ENCODE measurements at places on chromosomes 6 and 20.

GRCh38 chr20:9994676-9995075, 40.1 kb upstream of the ANKEF1 start:
- no peak for DNase-seq

DNA sequence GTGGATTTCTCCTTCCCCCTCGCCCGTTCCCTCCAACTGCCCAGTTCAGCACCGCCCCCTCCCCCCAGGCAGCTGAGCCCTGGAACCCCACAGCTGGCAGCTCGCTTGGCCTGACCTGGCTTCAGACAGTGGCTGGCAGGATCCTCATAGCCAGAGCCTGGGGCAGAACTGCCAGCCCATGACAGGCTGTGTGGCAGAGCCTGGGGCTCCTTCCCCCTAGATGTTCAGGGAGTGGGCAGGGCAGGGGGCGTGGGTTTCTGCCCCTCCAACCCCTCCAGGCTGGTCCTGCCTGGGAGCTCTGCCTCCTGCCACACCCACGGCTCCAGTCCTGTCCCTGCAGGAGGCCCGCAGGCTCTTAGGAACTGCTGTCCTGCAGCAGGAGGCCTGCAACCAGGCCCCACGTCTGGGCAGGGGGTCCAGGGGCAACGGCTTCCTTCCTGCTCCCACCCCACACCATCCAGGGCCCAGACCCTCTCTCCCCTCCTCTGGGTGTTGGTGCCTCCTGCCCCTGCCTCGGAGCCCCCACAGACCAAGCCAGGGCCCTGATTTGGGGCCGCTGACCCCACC, 9.6 kb upstream of the KCNQ2 start:
- DNase-seq, result no peak

GRCh38 chr20:59575653-59576052, 28.7 kb upstream of the PHACTR3 start:
- no peak for DNase-seq

DNA sequence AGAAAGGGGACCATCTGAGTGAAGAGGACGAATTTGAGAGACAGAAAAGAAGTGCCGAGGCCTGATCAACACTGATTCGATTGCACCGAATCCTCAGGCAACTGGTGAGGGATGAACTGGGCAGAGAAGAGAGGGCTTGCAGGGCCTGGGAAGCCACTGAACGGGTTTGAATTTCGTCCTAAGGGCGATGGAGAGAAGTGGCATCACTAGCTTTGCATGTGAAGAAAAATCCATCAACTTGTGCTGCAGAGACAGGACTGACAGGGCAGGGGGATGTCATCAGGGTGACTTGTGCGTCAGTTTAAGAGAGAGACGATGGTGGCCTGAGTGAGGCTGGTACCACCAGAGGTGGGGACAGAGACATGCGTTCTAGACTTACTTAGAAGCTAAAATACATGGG, 73.7 kb upstream of the SLC22A23 start:
- DNase-seq, result no peak

- no peak for DNase-seq
These were observed 40.4 kb upstream of the NAA20 start for GRCh38 chr20:19976595-19977372.

- DNase-seq, result no peak
These were observed 8.2 kb upstream of the KCNB1 start for GRCh38 chr20:49490689-49491088.

DNA sequence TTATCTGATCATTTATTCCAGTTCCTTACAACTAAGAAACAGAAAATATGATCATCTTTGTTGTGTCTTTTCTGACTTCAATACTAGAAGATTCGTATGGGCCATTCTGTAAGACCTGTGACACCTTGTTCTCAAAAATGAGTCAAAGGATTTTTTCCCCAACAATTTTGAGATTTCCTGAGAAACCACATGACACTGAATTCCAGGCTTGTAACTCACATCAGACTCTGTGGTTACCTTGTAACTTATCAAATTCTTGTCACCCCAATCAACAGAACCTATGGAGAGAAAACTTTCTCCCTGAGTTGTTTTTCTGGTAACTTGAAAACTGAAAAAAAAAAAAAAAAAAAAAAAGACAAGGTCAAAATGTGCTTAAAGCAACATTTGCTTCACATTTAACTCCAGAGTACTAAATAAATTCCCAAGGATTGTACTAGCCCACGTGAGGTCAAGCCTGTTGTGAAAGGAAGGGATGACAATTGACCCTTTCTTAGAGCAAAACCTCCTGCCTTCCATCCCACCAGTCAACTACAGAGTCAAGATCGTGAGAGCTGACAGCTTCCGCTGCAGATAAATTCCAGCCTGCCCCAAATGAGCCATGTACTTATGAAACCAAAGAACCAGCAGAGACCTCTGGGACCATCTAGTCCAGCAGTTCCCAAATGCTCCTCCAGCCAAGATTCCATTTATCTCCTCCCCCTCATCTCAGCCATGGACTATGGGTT, 140.3 kb downstream of the TBX18 start:
- no peak for DNase-seq

DNA sequence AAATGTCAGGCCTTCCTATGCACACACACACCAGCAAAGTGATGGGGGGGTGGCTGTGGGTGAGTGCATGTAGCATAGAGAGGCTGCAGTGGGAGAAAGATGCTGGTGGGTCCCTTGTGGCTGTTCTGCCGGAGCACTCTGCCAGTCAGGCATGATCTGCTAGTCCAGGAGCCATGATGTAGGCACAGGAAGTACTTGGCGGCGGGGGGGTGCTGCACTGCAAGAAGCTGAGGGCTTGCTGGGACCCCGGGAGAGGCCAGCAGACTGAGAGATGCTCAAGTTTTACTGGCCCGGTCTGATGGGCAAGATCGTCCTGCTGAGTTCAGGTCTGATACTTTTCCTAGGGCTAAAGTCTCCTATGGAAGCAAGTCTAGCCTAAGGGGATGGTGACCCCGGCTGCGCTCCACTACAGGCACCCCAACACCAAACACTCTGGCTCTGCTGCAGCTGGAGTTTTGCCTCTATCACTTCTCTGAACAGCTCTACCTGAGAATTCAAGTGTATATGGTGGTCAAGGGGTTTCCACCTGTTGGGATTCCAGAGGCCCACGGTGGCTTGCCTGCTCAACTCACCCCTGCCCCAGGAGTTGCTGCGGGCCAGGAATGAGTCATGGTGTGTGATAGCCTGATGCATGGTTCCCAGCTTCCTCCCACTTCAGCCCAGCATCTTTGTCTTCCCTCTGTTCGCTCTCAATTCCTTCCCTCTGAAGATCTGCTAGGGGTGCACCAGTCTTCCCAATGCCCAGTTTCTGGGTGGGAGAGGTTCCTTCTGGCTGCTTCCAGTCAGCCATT, 971.8 kb upstream of the ADGRB3 start:
- DNase-seq, result no peak

DNA sequence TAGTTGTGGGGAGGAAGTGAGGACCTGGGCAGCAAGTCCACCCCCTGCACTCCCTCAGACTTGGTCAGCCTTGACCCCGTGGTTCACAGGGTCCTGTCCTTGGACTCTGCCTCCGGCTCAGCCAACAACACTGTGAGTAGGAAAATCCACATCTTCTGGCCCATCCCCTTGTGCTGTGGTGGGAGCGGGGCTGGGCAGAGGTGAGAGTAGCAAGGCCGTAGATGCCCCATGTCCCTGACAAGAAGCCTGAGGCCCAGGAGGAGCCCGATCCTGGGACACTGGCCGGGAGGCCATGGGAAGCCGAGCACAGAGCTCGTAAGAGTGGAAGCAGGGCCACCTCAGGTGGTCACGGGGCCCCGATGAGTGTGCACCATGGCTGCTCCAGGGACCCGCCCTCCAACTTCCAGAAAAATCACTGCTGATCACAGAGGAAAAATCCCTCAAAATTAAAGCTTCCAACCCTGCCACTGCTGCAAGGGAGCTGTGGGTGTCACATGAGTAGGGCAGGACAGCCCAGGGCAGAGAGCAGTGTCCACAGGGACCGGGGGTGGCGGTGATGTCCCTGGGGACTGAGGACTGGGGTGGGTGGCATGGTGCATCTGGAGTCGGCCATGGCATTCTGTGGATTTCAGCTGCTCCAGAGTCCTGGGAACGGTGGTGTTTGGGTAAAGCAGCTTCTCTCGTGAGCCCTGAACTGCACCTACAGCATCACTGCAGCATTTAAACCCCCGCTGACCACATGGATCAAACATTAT, 189.4 kb downstream of the DLL1 start:
- no peak for DNase-seq

DNA sequence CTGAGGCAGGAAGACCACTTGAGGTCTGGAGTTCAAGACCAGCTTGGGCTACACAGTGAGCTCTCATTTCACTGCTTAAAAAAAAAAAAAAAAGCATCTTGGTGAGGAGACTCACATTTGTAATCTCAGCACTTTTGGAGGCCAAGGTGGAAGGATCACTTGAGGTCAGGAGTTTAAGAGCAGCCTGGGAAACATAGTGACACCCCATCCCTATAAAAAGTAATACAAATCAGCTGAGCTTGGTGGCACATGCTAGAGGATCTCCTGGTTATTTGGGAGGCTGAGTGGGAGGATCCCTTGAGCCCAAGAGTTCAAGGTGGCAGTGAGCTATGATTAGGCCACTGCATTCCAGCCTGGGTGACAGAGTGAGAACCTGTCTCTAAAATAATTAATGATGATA, 29.4 kb upstream of the SYNCRIP start:
- no peak for DNase-seq

DNA sequence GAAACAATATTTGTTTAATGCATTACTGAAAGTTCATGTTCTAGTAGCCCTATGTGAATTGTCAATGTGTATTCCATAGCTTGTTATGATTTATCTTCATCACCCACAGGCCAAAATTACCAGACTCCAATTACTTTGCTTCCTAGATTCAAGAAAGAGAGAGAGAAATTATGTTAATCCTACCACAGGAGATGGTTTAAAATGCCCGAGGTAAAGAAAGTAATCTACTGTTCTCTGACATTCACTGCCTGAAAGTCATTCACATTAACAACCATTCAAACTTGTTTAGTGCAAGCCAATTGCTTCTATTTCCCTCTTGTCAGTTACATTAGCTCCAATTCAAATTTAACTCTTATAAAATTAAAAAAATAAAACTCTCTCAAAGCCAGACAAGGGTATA, 260.4 kb upstream of the THEMIS start:
- DNase-seq, result no peak

DNA sequence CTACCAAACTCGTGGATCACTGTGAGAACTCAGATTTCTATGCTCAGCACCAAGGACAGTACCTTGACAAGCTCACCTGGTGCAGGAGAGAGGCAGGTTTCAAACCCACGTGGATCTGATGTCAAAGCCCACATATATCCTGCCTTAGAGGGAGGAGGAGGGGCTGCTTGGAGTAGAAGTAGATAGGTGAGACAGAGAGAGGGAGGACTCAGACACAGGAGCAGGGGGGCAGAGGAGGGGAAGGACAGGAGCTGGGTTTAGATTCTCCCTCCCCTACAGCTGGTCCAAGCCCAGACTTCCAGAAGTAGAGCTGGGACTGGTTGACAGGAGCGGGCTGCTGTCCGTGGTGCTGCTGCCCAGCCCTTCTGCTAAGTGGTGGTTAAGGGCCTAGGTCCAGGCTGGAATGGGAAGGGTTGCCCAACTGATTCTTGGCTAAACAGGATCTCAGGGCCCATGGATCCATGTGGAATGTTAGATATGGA, 77.5 kb downstream of the CDH22 start:
- no peak for DNase-seq

- DNase-seq, result no peak
These were observed 85.2 kb downstream of the CDH26 start for GRCh38 chr20:60043435-60043834.

- no peak for DNase-seq
These were observed 8.7 kb upstream of the RWDD1 start for GRCh38 chr6:116562614-116563013.

GRCh38 chr6:138188278-138188941, 26.7 kb downstream of the ARFGEF3 start:
- DNase-seq, result no peak

GRCh38 chr6:125231133-125231532, 70.6 kb downstream of the HDDC2 start:
- DNase-seq, result no peak

DNA sequence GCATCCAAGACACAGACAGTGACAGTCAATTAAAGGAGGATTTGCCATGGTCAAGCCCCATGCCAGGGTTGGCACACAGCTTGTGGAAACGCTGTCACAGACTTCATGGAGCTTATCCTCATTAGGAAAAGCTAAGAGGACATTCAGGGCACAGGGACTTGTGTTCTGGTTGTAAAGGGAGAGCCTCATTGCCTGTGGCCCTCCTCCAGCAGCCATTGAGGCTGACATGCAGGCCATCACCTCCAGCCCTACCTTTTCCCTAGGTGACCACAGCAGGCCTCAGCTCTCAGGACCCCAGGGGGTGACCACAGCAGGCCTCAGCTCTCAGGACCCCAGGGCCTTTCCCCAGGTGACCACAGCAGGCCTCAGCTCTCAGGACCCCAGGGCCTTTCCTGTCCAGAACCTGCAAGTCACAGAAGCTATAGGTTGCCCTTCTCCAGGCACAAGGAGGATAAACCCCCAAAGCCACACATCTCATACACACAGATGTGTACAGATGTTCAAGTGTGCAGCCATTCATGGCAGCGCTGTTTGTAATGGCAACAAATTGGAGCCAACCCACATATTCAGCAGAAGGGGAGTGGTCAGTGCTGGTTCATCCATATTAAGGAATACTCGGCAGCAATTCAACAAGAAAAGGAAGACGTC, 26.1 kb downstream of the DUSP22 start:
- no peak for DNase-seq

DNA sequence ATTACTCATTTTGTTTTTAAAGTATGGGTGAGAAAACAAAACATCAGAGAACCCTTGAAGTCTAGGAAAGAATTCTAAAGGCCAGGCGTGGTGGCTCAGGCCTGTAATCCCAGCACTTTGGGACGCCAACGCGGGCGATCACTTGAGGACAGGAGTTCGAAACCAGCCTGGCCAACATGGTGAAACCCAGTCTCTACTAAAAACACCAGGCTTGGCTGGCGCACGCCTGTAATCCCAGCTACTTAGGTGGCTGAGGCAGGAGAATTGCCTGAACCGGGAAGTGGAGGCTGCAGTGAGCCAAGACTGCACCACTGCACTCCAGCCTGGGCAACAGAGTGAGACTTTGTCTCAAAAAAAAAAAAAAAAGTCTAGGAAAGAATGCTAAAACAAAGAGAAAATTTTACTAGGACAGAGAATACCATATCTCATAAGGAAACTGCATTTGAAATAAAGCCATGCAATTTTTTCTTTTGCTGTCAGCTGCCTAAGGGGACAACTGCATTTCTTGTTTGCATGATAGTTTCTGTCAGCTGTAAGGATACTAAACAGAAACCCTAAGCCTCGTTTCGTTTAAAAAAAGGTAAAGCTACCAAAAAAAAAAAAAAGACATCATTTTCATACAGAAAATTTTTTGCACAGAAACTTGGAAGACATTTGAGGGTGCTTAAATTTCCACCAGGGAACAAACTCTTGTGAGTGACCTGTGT, 32.1 kb downstream of the SMLR1 start:
- DNase-seq, result no peak

- no peak for DNase-seq
These were observed 71.7 kb downstream of the GRM4 start for GRCh38 chr6:34074064-34074742.

All from stimulated activated CD8-positive, alpha-beta memory T cell treated with anti-CD3 and anti-CD28 coated beads, Interleukin-4, amount 100 ng/mL, for 1 hour (primary cell).